ENCODE measurements at places on chromosomes 1 and 21.

GRCh38 chr1:116164604-116165368 lies 53.6 kb downstream of the MAB21L3 start:
- DNase-seq: no peak

- no peak for DNase-seq
Measured at GRCh38 chr1:162193815-162194214, 124.3 kb downstream of the NOS1AP start.

DNA sequence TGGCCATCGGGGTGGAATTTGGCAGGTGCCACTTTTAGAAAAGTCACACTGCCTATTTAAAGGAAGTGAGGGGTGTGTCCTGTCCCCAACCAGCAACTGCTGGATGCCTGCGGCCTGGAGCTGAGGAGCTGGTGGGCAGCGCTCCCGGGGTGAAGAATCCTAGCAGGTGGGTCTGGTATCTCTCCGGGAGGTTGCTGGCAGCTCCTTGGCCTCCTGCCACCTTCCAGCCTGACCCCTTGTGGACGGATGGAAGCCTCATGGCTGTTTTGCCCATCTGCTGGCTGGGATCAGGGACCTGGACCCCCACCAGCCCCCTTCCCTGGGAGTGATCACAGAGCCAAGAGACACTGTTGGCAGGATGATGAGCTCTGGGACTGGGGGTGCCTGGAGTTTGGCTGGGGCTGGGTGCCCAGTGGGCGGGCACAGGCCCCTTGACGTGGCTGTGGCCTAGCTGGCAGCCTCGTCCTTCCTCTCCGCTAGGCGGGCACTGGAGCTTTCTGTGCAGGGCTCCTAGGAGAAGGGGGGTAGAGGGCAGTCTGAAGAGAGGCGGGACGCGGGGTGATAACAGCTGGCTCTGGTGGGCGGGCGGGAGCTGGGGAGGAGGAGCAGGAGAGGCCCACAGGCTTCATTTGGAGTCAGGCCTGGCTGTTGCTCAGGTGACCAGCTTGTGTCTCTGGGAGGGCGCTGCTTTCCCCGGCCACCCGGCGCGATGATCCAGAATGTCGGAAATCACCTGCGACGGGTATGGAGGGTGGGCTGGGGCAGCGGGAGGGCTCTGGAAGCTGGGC lies at the start of gene ACOT11:
Gene ACOT11, plus strand, starts transcription at position 628 of the 788 bp plus-strand sequence. Its CDS starts 82 bp downstream, at position 710.
- no peak for DNase-seq

DNA sequence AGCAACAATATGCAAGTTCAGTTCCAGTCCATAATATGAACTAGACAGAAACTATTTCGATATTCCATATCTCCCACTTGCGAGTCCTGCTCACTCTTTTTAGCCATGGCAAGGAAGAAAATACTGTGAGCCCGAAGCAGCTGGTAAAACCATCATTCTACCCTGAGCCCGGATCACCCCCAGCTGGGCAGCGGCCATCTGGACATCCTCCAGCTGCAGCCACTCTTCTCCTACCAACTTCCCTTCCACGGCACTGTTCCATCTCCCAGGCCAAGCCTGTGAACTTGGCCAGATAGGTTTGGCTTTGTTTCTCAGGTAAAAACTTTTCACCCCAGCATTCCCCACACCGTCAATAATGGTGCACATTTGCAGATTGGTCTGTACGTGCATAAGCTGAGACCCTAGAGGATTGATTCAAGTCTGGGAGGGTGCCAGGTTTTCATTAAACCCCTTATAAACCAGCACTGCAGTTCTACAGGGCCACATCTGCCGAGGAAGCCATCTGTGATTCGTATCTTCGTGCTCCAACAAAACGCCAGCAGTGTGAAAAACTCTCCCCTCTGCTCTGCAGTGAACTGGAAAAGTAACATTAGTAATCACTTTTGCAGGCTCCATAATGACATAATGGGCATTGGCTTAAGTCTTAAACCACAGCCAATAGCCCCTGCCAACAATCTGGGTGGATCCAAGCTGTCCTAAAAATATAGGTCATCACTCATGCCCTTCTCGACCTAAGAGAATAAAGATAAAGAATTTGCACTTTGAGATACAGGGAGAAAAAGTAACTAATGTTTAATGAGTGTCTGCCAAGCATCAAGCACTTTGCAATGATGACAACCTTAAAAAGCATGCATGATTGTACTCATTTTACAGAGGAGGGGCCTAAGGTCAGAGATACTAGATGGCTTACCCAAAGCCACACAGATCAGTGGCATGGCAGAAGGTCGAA lies 205.1 kb downstream of the PLPP3 start:
- no peak for DNase-seq

GRCh38 chr1:206461602-206462455 lies 8.4 kb upstream of the IKBKE start:
- peak; percentile 69 for DNase-seq

GRCh38 chr1:30822006-30822405 lies 64.4 kb upstream of the LAPTM5 start:
- no peak for DNase-seq

DNA sequence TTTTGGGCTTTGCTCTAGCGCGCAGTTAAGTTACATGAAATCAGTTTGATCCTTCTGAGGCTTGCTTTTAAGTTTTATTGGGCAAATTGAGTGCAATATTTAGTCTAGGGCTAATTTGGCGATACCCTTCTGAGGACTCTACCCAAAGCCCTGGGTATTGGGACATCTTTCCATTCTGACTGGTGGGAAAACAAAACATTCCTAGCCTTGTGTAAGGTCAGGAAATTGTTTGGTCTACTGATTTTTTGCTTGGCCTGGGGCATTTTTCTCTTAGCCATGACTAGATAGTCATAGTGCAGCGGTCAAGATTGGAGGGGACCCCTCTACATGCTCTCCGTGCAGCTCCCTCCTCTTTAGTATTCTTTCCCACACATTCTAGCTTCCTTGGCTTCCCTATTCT lies 189.6 kb upstream of the PTGFR start:
- DNase-seq: no peak

GRCh38 chr1:154386643-154387352 lies 18.3 kb upstream of the IL6R start:
- peak; percentile 70 for DNase-seq

- DNase-seq: no peak
Measured at GRCh38 chr1:214808845-214809460, 206.0 kb downstream of the CENPF start.

GRCh38 chr21:41091616-41092015 lies 76.3 kb upstream of the BACE2 start:
- no peak for DNase-seq

DNA sequence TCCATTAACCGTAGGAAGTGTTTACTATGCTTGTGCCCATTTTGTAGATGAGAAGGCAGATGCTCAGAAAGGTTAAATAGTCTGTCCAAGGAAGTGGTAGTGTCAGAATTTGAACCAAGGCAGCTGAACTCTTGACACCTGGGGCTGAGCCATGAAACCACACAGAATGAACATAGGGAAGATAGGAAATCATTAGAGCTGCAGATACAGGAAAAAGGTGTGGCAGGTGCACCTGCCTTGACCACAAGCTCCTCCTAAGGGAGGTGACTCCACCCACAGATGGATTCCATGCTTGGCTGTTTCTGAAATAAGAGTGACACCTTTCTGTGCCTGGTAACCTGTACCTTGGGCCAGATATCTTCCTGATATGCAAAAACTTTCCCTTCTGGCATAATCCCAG lies 69.9 kb upstream of the IGSF21 start:
- DNase-seq: no peak

DNA sequence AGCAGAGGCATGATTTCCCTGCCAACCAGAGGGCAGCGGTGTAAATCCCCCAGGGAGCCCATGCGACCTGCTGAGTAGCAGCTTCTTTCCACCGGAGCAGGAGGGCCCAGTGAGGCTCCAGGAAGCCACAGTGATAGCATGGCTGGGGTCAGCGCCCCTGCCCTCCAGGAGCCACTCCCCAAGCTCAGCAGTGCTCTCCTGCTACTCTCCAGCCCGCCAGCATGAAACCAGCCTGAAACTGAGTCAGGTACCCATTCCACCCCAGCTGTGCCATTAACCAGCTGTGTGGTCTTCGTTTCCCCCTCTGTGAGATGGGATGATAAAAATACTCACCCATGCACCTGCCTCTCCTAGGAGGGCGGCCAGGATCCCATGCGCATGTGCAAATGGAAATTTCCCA lies 123.8 kb upstream of the TMEM51 start:
- no peak for DNase-seq

DNA sequence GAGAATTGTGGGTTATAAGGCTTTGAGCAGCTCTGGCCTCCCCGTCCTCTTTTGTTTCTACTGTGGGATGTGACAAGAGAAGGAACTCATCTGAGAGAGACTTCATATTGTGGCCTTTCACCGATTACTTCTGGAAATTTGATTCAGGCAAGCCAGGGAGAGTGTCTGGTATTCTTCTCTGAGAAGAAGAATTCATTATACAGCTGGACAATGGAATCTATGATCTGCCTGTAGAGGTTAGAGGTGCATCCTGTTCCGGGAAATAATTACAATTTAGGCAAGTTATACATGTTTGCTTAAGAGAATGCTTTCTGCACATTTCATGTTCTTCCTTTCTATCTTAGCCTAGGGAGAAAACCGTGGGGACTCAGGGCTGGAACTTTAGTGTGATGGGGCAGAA lies 12.8 kb upstream of the RNU1-2 start:
- no peak for DNase-seq

DNA sequence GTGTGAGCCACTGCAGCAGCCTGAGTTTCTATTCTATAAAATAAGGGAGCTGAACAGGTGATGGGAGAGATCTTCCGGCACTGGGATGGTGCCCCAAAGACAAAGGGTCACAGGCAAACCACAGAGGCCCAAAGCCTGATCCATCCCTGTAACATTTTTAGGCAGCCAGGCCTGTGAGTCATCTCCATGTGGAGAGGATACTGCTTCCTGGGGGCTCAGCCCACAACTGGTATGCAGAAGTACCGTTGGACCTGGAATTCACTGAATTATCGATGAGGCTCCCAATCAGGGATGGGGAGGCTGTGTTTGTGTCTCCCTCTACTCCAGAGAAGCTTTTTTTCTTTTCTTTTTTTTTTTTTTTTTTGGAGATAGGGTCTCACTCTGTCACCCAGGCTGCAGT lies 48.8 kb upstream of the WASF2 start:
- no peak for DNase-seq

DNA sequence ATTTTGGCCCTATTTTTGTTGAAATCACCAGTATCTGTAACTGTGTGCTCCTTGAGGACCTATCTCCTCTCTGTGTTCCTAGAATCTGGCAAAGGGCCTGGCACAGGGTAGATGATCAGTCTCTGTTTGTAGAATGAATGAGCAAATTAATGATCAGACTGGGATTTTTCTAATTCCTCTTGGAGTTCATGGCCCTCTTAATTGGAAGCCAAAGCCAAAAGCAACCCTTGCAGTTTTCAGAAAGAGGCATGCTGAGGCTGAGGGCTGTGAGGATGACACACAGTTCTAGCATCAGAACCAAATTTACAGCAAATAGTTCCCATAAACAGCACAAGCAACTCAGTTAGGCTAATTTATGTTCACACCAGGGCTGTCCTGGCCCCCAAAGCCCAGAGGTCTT lies 111.1 kb upstream of the BEND5 start:
- DNase-seq: no peak

- DNase-seq: no peak
Measured at GRCh38 chr1:59731591-59731990, 83.2 kb upstream of the HOOK1 start.

GRCh38 chr1:239739919-239740318 lies 351.8 kb upstream of the FMN2 start:
- DNase-seq: no peak

DNA sequence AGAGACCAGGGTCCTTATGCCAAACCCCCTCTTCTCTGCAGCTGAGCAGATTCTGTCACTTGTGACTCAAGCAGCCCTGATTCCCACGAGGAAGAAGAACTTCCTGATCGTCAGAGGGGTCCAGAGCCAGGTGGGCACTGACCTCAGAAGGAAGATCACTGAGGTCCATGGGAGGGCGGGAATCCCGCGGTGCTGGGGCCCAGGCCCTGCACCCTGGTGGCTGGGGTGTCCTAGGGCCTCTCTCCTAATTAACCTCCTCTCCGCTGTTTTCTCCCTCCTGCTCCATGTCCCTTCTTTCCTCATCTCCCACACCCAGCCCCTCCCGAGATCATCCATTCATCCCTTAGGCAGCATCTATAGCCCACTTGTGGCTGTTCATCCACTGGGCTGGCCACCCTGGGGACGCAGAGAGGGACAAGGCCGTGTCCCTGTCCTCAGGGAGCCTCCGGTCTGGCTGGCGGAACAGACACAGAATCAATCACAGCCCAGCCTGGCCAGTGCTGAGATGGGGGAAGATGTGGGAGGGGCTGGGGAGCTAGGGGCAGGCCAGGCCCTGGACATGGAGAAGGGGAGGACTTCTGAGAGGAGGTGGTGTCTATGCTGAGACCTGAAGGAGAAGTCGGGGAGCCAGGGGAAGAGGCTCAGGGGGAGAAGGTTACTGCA lies 638.3 kb downstream of the MATN1 start:
- DNase-seq: no peak

DNA sequence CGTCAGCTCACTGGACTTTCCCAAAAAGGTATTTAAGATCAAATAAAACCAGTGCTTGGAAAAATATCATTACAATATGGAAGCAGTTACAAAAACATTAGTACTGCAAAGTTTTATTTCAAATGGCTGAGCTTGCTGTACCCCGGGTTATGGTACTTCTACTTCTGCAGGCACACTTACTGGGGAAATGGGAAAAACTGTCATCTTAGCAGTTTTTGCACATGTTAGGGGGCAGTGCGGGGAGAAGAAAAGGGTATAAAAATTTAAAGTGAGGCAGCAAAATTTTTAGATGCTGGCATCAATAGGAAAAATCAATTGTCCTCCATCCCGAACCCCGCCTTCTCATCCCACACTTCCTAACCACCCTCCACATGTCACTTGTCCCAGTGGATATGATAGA lies 133.4 kb downstream of the ATG4C start:
- no peak for DNase-seq

DNA sequence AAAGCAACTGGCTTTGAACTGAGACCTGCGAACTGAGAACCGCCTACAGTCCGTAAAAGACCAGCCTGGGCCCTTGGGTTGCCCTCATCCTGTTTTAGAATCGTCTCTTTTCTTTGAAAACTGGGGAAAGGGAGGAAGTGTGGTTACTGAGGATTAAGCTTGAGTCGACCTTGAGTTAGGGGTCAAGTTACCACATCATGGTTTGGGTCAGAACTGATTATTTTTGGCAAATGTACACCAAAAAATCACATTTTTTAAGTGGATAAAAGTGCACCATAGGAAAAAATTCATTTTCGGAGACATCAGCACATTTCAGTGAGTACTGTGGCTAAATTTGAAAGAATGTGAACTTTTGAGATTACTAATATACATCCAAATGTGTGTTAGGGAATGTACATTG lies 76.9 kb upstream of the KAZN start:
- no peak for DNase-seq
